ENCODE measurements at places on chromosomes 11 and 22. TPM values are rescaled to one million over a fixed set of nuclear protein-coding genes. Genes with fewer than 3 reads are reported as not detected.

Gene INS
- not detected for total RNA-seq

Gene ZNF408
- 9.0 TPM for total RNA-seq

Gene ISX
- total RNA-seq, result not detected

Gene FBLN1
- 34.4 TPM for total RNA-seq

Gene RCN1
- total RNA-seq, result 231 TPM

- DNase-seq, result no peak
These were observed 30.1 kb upstream of the DEPDC7 start for GRCh38 chr11:32985600-32985999.

DNA sequence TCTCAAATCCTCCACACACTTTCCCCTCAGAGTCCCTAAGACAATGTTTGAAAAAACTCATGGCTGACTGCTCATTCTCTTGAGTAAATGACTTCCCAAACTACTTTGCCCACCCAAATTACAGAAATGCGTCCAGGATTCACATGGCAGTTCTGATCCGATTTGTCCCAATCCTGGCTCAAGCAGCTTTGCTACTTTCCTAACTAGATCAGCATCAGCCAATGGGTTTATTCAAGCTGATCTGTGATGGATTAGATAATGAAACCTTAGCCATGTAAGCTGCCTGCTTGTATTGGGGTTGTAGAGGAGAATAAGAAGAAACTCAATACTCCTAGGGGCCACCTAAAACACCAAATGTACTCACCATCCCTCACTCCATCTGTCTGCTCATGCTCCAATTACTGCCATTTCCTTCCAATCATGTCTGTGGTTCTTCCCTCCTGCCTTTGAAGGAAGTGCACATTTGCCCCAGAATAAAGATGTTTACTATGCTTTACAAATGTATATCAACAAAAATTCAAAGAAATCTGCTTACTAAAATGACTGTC is 6.9 kb downstream of the RBFOX2 start:
- peak; percentile 35 for DNase-seq

GRCh38 chr11:64522843-64523380 is 68.1 kb upstream of the SLC22A12 start:
- DNase-seq, result no peak

GRCh38 chr22:17159504-17159951 is 451 bp upstream of the HDHD5 start:
- DNase-seq, result peak; percentile 56

DNA sequence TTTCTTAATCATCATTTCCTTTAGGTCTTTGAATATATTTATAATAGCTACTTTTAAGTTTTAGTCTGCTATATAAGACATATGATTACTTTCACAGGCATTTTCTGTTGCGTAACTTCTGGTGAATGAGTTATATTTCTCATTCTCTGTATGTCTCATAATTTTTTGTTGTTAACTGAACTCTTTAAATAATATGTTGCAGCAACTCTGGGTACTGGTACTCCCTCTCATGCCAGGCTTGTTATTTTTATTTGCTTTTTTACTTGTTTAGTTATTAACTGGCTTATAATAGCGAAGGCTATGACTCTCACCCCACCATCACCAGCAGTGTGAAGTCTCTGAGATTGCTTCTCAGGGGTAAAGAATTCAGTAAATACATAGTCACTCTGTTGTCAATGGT is 524.2 kb upstream of the CHORDC1 start:
- DNase-seq, result no peak

DNA sequence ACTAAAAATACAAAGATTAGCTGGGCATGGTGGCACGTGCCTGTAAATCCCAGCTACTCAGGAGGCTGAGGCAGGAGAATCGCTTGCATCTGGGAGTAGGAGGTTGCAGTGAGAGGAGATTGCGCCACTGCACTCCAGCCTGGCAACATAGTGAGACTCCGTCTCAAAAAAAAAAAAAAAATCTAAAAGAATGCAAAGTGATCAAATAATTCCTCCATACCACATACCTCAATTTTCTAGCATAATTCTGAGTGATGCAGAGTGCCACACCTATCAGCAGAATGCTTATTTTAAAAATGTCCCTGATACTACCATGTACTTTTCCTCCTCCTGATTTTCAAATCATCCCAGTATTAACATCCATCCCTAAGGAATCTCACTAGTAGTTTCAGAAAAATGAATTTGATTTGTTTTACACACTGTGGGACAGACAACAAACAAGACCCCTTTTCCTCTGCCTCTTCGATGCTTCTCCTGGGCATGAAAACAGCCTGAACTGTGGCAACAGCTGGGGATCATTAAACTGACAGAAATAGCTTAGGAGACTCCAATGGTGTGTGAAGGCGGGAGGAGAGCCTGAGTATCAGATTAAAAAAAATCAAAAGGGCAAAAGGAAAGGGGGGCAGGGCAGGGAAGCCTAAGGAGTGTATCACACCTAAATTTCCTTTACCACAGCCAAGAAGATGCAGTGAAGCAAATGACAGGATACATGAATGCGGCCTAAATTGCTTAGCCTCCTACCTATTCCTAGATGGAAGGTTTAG is 114.7 kb downstream of the SGSM3 start:
- DNase-seq, result peak; percentile 64

- DNase-seq, result peak; percentile 22
These were observed 10.3 kb downstream of the PRDM10 start for GRCh38 chr11:129992161-129992944.

DNA sequence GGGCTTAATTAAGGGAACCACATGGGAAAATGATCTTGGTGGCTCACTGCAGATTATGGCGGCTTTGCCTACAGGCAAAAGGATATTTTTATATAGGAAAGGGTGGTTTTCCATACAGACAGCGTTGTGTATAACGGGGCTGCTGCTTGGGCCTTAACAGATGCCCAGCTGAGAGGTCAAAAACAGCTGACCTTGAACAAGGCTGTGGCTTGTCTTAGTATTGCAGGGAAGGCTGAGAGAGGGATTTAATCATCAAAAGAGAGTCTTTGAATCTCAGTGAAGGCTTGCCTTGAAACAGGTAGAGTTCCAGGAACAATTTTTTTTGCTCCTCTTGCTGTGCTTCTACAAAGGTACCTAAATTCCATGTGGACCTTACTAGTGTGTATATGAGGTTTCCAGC is 301.6 kb upstream of the C11orf87 start:
- no peak for DNase-seq

DNA sequence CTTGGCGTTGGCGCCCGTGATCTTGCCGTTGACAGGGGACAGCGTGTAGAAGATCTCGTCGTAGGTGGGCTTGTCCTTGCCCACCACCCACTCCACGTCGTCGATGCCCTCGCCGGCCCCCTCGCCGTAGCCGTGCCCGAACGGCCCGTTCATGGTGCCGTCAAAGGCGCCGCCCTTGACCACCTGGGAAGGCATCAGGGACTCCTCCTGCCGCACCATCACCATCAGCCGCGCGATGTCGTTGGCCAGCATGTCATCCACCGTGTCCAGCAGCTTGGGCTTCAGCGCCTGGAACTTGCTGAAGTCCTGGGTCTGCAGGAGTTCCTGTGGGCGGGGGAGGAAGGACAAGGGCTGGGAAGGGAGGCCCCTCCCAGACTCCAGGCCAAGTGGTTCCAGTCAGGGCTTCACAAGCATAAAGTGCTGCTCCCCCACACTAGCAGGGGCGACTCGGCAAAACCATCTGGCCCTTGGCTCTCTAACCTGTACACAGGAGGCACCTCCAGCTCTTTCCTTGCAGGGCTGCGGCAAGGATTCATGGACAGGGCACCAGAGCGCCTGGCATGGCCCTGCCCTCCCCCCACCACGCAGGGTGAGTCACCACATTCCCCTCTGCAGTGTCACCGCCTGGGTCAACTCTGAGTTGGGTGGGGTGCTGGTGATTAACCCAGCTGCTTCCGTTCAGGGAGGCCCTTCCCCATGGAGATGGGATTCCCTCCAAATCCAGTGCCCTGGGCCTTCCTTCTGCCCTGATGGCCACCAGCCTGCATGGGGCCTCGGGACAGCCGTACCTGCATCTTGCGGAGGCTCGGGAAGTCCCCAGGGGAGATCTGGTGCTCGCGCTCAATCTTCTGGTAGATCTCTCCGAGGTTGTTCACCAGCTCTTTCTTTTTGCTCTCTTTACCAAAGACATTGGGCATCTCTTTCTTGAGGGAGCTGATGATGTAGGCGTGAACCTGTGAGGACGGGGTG is 10.4 kb upstream of the CDC42BPG start:
- peak; percentile 97 for DNase-seq

DNA sequence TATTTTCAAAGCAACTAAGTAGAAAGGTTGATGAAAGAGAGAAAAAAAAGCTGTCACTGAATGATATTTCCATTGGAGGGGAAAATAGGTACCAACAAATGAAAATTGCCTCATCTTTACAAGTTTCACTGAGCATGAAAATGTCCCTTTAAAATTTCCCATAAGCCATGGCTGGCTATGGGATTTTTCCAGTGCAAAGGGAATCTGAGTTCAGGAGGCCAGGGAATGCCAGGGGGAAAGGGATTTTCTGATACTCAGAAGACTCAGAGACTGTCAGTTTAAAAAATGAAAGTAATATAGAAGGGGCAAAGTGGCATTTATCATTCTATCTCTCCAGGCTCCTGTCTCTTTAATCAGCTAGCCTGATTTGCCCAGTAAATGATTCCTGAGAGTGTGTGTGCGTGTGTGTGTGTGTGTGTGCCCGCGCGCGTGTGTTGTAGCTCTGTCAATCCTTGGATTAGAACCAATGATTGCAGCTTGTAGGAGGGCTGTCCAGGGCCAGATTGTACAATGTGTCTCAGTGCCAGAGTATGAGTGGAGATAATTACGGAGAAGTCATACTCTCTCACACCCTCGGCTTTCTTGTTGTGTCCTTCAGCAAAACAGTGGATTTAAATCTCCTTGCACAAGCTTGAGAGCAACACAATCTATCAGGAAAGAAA is at the start of gene NTM:
Gene NTM (plus strand): TSS at position 526 of the 662 bp plus-strand sequence.
- peak; percentile 78 for DNase-seq

DNA sequence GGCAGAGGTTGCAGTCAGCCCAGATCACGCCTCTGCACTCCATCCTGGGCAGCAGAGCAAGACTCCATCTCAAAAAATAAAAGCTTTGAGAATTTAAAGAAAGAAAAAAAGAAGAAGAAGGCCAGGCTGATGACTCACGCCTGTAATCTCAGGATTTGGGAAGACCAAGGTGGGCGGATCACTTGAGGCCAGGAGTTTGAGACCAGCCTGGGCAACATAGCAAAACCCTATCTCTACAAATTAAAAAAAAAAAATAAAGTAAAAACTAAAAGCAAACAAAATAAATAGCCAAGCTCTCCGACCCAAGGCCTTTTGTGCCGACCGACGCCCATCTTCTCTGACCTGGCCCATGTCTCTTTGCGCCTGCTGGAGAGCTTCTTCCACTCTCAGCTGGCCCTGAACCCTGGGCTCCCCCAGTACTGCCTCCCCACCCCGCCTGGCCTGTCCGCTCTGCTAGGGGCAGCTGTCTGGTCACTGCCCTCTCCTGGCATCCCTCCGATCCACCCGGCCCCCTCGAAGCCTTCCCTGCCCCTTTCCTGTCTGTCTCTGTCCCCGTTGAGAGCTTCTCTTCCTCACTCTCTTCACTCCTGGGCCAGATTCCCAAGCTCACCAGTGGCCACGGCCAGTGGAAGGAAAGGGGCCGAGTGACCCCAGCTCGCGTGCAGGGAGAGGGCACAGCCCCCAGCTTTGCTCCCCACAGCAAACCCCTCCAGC is 4.8 kb upstream of the LSP1 start:
- no peak for DNase-seq

GRCh38 chr11:33291004-33291777 is 34.0 kb downstream of the HIPK3 start:
- DNase-seq, result no peak

- DNase-seq, result no peak
These were observed 43.9 kb upstream of the VPREB1 start for GRCh38 chr22:22200569-22201184.

DNA sequence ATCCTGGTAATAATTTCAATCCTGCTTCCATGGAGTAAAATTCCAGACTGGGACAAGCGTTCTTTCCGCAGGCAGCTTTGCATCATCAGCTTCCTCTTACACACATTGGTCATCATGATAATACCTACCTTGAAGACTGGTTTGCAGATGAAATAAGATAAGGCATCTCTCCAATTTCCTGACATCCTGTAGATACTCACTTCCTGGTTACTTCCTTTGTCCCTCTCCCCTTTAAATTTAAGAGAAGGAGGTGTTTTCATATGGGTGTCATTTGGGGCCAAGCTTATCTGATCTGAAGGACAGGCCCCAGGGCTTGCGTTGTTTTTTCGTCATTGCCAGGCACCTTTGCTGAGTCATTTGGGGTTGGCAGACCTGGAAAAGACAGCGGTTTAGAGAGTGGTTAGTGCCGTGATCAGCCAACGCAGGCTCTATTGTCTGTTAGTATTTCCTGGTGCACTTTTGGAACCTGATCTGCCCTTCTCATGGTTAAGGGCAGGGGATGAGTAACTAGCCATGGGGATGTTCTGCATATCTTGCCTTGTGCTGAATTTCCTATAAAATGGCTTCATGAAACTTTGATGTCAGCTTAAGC is 24.1 kb downstream of the GRAMD1B start:
- peak; percentile 74 for DNase-seq

GRCh38 chr22:41368543-41369423 is 13.0 kb upstream of the TEF start:
- no peak for DNase-seq

DNA sequence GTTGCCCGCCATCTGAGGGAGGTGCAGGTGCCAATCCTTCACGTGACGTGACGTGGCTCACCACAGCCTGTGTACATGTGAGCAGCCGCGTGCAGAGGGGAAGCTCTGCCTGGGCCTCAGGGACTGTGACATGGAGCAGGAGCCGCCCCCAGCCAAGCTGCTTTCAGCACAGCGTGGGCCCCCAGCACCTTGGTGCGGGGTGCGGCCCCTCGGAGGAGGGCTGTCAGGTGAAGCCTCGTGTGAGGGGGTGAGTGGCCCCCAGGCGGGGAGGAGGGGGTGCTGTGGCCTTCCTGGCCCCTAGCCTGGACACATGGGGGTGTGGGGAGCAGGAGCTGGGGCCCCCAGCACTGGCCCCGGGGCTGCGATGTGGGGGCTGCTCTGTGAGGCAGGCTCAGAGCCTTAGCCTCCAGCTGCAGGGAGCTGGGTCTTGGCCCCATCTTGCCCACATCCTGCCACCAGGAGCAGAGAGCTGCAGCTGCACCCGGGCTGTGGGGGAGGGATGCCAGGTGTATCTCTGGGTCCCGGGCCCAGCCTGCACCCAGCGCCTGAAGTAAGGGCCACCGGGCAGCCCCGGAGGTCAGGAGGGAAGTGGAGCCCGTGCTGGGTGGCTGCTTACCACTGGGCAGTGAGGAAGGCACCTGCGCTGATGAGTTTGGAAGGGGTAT is at the start of gene ADORA2A:
Gene ADORA2A (plus strand): TSS at position 100 of the 665 bp plus-strand sequence. CDS start 5,806 bp downstream, outside the sequence.
- no peak for DNase-seq
